ENCODE measurements at places on chromosomes 6 and 20. TPM values are rescaled to one million over a fixed set of nuclear protein-coding genes. Genes with fewer than 3 reads are reported as not detected.
A peak's percentile ranks its signal among the peaks of the same experiment; 100 is the strongest.

GRCh38 chr20:3515379-3516170, 44.8 kb downstream of the ATRN start:
- DNase-seq = no peak

The BNIP5 gene
- total RNA-seq = not detected

The TAGAP gene
- 41.6 TPM for total RNA-seq

DNA sequence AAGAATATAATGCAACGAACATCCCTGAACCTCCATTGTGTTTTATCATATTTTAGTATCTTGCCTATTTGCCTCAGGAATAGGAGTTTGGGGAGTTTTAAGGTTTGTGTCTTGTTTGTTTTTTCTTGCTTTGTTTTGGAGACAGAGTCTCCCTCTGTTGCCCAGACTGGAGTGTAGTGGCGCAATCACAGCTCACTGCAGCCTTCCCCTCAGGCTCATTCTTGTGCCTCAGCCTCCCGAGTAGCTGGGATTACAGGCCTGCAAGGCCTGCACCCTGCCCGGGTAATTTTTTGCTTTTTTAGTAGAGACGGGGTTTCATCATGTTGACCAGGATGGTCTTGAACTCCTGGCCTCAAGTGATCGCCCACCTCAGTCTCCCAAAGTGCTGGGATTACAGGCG, 63.3 kb upstream of the CARMIL1 start:
- DNase-seq = no peak

DNA sequence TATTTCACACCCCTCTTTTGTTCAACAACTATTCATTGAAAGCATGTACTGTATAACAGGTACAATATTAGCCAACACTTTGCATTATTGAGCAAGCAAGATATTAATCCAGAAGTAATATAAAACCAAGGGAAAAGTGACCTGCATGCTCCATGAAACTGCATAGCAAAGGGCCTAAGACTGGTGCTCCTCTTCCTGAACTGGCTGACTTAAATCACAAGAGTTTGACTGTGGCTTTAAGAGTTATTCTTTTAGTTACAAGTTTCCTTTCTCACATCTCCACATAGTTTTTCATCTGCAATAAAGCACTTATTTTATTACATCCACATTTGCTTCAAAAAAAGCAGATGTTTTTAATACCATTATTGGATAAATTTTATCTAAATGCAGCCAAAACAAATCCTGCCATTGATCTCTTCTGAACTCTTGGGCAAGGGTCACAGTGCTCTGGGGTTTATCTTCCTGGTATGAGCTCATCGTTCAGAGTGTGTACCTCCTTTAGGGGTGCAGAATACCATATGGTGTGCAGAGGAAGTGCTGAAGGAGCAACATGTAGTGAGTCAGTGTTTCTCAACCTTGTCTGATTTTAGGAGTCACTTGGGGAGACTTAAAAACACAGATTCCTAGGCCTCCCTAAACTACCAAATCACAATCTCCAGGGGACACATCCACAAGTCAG, 1225.9 kb upstream of the MAP3K7 start:
- no peak for DNase-seq

- DNase-seq = peak; percentile 15
Measured at GRCh38 chr20:46507760-46508407, 5.5 kb downstream of the ZNF334 start.
